ENCODE measurements at places on chromosomes 11 and 22.
A peak's percentile ranks its signal among the peaks of the same experiment; 100 is the strongest.

DNA sequence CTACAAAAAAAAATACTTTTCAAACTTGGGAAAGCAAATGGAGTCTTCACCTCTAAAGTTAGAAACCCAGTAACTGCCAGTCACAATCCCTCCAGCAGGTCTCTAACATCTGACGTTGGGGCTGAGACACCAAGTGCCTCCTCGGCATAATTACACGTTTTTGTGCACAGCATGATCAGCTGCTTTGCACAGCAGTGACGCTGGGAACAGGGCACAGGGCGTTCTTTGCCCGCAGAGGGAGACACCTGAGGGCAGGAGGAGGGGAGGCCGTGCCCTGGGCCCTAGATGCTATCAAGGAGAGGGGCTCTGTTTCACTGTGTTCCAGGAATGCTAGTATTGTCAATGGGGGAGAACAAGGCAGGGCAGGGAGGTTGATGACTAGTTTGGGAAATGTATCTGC, 120.1 kb downstream of the PARVA start:
- no peak for DNase-seq

DNA sequence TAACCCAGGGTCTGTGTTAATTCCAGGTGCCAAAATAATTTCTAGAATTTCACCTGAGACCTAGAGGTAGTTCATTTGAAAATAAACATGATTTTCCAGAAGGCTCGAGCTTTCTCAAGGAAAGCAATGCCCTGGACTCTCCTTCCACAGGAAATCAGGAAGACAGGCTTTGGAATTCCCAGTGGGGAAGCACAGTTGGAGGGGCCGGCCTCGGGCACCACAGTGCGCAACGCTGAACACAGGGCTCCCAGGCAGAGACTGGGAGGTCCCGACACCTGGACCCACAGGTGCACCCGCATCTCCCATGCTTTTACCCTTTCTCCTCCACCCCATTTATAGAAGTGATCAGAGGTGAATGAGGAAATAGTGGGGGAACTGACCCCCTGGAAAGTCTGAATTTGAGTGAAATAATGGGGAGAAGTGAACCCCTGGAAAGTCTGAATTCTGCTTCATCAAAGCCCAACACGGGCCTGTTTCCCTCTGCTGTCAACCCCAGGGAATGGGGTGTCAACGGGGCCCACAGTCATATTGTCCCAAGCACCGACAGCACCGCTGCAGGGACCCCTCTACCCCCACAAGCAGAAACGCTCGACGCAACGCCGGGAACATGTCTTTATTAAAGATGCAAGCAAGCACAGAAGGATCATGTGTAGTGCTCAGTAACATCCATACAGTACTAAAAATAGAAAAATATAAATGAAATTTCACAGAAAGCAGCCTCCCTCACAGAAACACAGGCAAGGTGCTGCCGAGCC, 12.0 kb upstream of the EFCAB6 start:
- DNase-seq, result no peak

DNA sequence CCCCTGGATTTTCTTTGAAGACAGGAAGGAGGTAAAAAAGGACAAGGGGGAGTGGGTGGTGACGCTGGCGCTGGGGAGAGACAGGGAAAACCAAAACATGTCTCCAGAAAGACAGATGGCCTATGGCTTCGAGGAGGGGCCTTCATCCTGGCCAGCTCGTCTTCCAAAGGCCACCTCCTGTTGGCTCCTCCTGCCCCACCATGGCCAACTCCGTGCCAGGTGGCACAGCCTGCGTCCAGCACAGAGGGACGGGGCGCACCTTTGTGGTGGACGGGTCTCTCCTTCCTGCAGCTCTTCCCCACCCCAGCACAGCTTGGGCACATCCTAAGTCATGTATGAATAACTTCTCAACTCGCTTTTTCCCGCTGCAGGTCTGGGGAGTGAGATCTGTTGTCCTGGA, 22.7 kb downstream of the IGSF9B start:
- no peak for DNase-seq

DNA sequence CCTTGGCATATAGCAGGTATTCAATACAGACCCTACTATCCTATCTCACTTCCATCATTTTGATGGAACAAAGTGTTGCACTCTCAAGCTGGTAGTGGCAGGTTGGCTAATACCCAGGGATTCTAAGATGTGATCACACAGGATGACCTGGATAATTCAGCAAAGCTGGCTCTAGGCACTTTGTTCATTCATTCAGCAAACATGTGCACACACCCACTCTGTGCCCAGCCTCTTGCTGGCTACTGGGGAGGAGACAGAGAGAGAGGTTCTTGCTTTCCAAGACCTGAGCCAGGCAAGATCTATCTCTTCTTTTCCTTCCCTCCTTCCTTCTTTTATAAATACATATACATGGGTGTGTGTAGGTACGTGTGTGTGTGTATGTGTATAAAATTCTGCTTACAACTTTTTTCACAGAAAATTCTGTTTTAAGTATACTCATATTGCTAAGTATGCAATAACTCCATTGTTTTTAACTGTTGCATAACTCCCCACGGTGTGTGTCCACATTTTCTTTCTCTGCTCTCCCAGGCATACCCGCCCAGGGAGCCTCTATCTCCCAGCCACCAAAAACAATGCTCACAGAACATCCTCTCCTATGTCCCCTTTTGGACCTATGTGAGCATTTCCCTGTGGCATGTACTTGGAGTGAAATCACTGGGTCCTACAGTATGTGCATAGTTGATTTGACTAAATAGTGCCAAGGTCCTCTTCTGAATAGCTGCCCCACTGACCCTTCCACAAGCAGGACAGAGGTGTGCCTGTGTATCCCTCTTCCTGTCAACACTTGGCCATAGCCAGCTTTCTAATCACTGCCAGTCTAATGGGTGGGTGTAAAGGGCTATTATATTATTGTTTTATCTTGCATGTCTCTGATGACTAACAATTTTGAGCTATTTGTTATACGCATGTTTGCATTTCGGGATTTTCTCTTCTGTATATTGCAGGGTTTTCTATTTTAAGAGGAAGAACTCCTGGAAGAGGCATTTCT, 27.5 kb downstream of the CLPB start:
- no peak for DNase-seq

GRCh38 chr11:75816561-75817239, 1.7 kb downstream of the UVRAG start:
- DNase-seq, result no peak

DNA sequence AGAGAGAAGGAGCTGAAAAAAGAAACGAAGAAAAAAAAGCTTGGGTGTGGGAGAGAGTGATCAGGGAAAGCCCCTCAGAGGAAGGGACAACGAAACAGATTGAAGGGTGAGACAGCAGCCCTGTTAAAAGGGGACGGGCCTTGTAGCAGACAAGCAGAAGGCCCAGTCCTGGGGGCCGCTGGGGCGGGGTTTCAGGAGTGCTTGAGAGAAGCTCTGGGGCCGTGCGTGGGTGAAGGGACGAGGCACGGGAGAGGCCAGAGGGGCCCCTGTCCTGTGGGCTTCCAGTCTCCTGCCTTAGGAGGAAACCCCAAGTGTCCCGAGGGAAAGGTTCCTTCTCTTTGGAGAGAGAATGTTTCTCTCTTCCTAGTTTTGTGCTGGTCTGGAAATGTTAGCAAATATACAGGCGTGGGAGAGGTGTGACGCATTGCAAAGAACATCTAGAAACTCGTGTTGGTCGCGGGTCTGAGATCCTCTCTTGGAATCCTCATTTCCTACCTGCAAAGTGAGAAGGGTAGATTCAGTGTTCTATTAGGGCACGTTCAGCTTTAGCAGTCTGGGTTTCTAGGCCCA, 28.6 kb downstream of the ADAMTS15 start:
- no peak for DNase-seq

DNA sequence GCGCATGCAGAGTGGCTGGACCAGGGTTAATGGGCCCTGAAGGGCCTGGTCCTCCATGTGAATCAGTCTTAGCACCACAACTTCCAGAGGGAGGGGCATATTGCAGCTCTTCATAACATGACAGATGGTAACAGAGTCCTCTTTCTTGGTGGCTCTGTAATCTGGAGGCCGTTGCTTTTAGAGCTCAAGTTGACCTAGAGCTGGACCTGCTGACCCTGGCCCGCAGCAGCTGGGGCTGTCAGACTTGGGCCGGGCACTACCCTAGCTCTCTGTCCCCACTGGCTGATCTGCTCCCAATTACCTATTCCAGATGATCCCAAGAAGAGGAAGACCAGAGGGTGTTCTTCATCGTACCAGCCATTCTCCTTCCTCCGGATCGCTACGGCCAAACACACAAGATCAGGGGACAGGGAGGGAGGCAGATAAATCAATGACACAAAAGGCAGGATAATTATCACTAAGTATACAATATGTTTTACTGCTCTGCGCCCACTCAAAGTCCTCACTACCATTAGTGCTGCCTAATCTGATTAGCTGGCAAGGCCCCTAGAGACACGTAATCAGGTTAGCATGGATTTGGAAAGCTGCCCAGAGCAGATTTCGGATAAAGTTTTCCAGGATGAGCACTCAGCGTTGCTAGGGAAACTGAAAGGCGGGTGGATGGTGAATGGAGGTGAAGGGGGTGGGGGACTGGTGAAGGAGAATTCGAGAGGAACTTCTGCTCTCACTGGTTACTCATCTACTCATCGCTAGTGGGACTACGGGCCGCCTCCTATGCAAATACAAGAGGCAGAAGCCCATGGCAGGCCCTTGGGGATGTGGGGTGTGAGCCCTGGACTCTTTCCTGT, 64.5 kb upstream of the PHOX2A start:
- DNase-seq, result no peak

- DNase-seq, result no peak
Measured at GRCh38 chr11:46597609-46598219, 3.9 kb upstream of the AMBRA1 start.

GRCh38 chr22:48299124-48299523, 1528.5 kb downstream of the BRD1 start:
- no peak for DNase-seq

DNA sequence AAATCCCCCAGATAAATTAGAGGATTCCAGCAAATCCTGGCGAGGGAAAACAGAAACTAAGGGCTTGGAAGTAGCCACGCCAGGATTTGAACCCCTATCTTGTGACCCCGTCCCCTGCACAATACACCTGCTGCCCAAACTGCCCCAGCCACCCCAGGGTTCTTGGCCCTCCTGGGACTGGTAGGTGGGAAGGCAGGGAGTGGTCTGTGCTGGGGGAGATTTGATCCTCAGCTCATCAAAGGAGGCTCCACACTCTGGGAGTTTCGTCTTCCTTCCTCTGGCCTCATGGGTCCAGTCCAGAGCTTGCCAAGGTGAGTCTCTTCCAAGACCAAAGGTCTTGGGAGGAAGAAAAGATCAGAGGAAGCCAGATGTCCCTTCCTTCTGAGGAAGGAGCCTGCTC, 4.5 kb upstream of the CHST1 start:
- no peak for DNase-seq

DNA sequence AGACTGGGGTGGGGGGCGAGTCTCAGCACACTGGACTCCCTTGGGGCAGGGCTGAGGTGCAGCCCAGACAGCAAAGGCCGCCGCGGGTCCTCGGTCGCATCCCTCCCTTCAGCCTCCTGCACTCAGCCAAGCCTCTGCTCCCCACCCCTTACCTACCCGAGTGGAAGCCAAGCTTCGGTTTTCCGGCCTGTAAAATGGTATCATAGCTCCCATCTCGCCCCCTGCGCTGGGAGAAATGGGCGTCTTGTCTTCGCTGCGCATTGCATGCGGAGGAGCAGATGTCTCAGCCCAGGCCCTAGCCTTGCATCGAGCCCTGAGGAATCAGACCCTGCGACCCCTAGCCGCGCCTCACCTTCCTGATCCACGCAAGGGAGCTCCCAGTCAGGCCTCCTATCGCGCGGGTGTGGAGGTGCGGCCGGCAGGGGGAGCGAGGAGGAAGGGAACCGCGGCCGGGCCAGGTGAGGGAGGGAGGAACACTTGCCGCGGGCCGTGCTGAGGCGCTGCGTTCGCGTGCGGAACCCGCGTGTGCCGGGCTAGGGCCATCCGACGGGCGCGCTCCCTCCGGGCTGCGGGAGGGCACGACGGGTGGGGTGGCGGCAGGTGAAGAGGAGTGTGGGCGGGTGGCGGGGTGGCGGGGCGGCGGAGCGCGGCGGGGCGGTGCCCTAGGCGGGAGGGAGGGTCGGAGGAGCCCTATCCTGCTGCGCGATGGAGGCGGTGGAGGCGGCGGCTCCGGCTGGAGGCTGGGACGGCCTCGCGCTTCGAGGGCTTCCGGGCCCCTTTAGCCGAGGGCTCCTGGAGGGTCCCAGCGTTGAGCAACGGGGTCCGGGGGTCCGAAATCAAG, 4.1 kb upstream of the TBX1 start:
- DNase-seq, result peak; percentile 35

DNA sequence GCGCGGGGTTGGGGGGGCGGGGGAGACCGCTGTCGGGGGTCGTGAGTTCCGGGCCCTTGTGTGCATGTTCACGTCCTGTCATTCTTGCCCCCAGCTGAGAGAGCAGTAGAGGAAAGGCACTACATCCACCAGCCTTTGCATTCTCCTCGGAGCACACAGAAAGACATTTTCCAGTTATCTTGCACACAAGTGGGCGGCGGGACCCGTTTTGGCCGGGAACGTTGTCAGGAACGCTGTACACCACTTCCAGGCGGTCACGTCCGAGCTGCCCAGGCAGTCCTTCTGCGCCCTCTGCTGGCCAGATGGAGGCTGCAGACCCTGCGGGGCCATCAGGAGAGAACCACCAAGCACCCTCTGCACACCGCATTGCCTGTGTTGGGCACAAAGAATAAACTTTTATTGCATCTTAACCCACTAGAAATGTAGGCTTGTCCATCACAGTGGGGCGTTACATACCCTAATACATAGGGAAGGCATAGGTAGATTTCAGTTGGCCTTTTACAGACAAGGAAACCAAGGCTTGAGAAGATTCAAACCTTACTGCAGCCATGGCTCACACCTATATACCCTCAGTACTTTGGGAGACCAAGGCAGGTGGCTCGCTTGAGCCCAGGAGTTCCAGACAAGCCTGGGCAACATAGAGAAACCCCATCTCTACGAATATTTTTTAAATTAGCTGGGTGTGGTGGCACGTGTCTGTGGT, 2.8 kb upstream of the CDKN1C start:
- peak; percentile 69 for DNase-seq

GRCh38 chr22:21932347-21932746, 20.3 kb downstream of the PPM1F start:
- no peak for DNase-seq

DNA sequence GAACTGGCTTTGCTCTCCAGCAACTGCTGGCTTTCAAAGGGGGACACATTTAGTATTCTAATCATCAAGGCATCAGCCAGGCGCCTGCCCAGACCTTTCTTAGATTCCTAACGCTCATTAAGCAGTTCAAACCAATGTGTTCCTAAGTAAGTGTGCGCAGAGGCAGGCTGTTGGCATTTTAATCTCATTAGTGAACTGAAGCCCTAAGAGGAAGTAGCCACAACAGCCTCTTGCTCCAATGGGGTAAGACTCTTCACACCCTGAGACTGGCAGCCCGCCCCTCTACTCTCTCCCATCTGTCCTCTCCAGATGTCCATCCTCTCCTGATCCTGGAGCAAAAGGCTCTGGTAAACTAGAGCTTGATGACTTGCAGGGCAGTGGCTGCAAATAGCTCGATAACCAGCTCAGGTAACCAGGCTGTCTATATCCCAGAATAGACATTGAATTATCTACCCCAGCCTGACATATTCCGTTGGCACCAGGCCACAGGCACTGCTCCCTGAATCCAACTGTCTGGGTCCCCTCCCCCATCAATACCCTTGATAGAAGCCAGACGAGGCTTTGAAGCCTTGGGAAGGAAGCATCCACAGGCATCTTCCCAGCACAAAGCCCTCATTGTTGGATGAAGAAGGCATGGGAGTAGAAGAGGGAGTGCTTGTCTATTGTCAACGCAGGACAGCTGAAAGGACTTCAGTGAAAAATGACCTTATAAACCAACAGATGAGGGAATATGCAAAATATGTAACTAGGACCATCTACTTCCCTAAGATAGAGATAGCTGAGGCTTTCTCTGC, 321.1 kb downstream of the TENM4 start:
- no peak for DNase-seq
